Activated CD4-positive, alpha-beta T cell treated with anti-CD3 and anti-CD28 coated beads for 24 hours (primary cell): ENCODE measurements at places on chromosomes 7 and 10.

- peak; percentile 72 for DNase-seq
Measured at GRCh38 chr7:129210256-129210988, 14.4 kb upstream of the AHCYL2 start.

- DNase-seq, result no peak
Measured at GRCh38 chr10:119595134-119595675, 1.6 kb downstream of the TIAL1 start.

DNA sequence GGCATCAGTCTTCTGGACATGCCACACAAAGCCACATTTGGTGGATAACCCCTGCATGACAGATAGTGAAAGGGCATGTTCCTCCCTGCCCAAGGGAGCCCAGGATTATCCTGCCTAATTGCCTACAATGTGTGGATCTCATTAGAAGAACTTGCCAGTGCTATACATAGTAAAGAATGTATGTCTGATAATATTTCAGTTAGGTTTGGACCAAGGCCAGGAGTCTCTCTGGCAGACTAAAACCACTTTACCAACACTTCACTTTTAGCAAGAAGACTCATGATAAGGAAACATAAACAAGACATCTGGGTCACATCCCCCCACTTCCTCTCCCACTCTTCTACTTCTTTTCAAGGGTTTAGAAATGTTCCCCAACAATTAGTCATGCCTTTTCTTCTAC lies 196.7 kb downstream of the MTERF1 start:
- no peak for DNase-seq

DNA sequence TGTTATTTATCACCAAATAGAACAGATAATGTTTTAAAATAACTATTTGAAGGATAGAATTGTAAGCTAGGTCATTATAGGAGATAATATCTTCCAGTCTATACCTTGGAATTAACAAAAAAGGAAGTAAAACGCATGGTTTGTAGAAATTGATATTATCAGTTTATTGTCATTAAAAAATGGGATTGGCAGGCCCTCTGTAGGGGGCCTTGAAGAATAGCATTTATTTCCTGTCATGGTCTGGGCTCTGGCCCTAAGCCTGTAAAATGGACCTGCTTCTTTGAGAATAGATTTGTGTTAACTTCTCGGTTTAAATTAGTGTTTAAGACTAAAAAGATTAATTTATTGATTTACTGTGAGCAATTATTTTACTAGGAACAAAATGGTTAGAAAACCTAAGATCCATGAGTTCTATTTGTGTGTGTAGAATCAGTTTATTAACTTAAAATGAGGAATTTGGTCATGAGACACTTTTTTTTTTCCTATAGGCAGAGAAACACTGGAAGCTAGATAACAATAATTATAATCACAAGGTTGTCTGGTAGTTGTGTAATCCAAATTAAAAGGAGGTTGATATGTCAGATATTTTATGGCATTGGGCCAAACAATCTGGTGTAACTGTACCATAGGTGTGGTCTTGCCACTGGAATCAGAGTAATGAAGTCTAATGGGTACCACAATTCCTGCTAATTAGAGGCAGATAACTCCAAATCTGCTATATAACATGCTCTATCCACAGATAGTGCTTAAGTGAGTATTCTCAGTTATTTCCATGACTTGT lies 197.4 kb upstream of the FOXP2 start:
- no peak for DNase-seq

DNA sequence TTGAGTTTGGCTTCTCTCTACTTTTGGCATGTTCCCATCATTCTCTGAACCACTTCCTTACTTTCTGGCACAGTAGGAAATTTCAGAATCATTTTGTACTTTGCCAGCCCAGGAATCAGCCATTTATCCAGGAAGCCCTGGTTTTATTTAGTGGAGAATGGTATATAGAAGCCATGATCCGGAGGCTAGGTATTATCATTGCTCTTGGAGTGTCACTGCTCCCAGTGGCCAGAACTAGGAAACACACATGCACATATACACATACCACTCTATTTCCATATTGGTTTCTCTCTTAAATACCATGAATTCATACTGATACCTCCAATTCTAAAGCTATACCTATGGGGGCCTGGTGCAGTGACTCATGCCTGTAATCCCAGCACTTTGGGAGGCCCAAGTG lies 36.3 kb downstream of the SUFU start:
- no peak for DNase-seq

DNA sequence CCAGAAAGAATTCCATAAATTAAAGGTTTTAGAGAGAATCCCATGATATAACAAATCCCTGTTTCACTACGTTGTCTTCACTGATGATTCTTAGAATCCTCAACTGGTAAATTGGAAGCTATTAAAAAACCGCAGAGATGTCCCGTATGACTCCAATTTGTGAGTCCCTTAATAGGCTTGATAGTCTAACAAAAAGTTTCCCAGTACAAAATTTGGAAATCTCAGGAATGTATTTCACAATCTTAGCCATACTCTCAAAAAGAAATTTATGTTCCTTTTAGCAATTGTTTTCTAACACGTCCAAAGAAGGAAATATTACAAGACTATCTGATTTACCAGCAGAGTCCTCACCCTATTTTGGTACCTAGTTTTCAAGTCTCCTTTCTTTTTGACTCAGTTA lies 2.5 kb downstream of the TES start:
- DNase-seq, result no peak

DNA sequence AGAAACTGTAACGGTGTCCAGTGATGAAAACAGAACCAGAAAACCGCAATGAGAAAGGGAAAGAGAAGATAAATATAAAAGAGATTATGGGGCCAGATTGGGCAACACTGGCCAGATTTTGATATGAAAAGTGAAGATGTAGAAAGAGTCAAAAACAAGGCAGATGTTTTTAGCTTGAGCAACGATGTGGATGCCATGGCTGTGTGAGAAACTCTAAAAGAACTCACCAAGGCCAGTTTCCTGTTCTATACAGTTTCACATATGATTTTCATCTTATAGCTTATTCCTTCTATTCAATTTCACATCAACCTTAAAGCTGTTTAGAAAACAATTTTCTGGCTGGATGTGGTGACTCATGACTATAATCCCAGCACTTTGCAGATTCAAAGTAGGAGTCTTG lies 36.3 kb downstream of the CSTF2T start:
- no peak for DNase-seq

DNA sequence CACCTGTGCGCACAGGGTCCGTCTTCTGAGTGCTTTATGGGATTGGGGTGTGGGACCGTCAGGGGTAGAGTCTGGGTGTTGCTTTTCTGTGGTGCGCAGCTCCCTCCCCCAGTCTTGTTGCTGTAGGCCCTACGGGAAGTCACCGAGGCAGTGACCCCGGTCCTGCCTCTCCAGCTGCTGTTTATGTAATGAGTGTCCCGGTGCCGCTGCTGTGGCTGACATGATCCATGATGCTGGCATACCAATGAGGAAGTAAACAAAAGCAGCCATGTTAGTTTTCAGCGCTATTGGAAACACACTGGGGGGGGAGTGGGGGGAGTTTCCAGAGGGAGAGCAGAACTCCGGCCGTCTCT lies 1.1 kb downstream of the TRIM8 start:
- no peak for DNase-seq

DNA sequence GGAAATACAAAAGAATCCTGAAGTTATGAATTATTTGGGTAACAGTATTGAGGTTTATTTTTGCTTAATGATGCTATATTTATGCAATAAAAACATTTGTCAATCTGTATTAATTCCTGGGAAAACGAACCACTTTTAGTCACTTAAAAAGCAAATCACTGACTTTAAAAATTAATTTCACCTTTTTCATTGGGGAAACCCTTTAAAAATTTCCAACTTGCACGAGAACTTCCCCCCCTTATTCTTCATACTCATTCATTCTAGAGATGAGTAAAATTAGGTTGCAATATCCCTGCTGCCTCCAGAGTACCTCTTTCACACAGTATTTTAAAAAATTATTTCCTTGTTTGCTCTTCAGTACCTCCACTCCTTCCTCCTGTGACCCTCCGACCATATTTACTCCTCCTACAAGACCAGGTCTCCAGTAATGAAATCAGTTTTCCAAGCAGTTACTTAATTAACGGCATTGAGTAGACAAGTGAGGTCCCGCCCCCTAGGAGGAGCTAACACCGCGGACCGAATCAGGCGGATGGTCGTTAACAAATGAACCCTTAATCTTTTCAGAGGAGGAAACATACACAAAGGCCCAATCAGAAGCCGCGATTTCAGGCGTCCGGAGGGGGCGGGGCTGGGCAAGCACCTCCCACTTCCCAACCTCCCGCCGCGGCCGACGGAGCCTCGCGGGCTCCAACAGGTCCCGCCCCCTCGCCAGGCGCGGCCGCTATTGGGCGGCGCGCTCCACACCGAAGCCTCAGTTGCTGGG lies 465 bp upstream of the TRIM24 start:
- DNase-seq, result peak; percentile 96
